Ovary (tissue), 10 donors: ENCODE measurements at places on chromosomes 16 and 17.

DNA sequence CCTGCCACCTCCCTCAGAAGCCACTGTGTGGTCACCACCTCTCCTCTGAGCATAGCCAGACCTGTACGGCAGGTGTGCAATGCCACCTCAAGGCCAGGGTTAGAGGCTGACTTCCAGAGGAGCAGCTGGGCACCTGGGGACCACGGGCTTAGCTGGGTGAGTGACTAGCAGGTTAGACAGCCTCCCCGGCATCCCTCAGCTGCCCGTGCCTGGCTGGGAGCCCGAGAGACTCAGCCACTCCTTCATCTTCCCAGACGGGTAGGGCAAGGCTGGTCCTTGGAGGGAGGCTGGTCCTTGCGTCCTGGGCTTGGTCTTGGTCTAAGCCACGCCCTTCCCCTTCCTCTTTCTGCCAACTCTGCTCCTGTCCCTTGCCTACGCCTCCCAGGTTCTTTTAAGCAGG lies 7.8 kb downstream of the CRHR1 start:
- DNase-seq, result no peak

GRCh38 chr17:46770818-46771560 lies 47.5 kb downstream of the WNT3 start:
- DNase-seq, result no peak

- DNase-seq, result no peak
Measured at GRCh38 chr16:69412287-69412686, 12.1 kb upstream of the CYB5B start.

- no peak for DNase-seq
Measured at GRCh38 chr16:31301708-31302400, 42.1 kb downstream of the ITGAM start.

GRCh38 chr16:25868106-25868505 lies 176.3 kb downstream of the HS3ST4 start:
- DNase-seq, result no peak

DNA sequence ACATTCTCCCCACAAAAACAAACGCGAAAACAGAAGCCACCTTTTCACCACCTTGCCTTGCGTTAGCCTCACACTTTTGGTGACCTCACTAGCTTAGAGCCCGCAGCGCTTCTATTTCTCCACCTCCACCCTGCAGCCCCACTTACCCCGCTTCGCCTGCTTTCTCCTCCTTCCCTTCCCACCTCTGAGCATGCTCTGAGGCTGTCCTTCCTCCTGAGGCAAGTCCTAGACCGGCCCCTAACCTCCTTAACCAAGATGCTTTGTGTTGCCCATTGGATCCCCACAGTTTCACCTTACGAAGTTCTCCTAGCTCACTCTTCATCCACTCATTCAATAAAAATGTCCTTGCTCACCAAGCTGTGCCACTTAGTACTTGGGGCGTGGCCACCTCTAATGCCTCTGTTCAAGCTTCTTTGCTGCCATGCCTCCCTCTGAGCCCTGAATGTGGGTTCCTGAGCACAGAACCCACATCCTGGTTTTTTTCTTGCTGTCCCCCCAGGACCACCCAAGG lies 1.3 kb downstream of the GNGT2 start:
- DNase-seq, result no peak

DNA sequence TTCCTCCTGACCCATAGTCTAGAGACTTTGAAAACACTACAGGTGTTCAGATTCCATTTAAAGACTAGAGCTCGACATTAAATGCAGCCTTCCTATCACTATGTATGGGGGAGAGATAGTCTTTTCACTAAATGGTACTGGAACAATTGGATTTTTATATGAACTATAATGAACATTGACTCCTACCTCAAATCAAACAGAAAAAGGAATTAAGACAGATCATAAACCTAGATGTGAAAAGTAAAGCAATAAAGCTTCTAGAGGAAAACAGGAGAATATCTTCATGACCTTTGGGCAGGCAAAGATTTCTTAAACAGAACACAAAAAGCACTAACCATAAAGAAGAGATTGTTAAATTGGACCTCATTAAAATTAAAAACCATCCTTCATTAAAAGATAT lies 18.8 kb upstream of the NOS2 start:
- no peak for DNase-seq

DNA sequence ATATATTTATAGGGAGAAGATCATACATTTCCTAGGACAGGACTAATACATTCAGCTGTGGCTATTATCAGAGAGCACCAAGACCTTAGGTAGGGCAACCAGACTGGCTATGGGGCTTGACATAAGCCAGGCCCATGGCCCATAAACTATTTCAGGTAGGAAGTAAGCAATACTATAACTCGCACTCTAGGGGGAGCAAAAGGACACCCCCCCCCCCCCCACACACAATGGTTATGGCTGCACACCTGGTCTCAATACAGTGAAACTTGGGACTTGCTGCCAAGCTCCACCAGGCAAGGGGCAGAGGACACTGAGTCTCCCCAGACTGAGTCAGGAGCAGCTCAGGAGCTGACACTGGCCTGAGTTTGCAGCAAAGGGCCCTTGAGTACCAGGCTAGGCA lies 348.9 kb upstream of the ASIC2 start:
- no peak for DNase-seq

DNA sequence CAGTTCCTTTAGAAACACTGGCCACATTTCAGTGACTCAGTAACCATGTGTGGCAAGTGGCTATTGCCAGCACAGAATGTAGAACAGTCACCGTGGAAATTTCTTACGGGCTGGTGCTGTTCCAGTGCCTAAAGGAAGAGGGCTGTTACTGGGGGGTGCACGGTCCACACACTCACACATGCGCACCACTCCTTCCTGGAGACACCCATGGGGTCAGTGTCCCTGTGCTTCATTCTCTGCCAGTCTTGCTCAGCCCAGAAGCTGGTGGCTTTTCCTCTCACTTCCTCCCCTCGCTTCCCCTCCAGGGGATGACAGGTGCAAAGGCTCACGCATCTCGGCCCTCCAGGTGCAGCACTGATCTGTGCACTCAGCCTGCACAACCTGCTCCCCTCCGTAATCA lies 115.6 kb downstream of the CCDC182 start:
- no peak for DNase-seq

DNA sequence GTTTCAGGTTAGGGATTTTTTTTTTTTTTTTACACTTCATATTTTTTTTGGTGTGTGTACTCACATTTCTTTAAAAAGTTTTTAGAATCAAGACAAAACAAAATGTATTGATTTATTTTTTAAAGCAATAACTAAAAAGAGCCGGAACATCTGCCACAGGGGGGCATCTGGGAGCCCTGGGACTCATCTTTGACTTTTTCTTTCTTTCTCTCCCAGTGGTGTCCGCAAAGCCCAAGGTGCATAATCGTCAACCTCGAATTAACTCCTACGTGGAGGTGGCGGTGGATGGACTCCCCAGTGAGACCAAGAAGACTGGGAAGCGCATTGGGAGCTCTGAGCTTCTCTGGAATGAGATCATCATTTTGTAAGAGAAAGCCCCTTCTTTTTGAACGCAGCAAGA lies 36.3 kb downstream of the WWP2 start:
- DNase-seq, result peak; percentile 43

GRCh38 chr16:78306361-78306760 lies 206.9 kb downstream of the WWOX start:
- no peak for DNase-seq

- no peak for DNase-seq
Measured at GRCh38 chr17:16033729-16034349, 34.2 kb downstream of the TTC19 start.

DNA sequence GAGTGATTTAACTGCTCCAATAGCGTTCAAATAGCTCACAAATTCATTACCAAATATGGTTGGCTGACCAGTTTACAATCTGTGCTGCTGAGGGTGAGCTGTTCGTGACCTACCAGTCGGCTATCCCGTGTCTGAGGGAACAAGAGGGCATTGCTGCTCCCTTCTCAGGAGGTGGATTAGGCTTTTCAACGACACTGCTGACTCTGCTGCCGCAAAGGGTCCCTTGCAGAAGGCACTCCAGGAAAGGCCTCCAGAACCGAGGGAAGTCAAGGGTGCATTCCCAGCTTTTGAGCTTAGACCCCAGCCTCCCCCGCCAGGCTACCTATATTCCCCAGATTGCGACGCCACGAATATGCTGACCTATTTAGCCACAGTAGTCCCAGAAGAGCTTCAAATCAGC lies 32.3 kb downstream of the GJC1 start:
- DNase-seq, result no peak

GRCh38 chr17:81578038-81578441 lies 25.9 kb upstream of the FAAP100 start:
- no peak for DNase-seq

DNA sequence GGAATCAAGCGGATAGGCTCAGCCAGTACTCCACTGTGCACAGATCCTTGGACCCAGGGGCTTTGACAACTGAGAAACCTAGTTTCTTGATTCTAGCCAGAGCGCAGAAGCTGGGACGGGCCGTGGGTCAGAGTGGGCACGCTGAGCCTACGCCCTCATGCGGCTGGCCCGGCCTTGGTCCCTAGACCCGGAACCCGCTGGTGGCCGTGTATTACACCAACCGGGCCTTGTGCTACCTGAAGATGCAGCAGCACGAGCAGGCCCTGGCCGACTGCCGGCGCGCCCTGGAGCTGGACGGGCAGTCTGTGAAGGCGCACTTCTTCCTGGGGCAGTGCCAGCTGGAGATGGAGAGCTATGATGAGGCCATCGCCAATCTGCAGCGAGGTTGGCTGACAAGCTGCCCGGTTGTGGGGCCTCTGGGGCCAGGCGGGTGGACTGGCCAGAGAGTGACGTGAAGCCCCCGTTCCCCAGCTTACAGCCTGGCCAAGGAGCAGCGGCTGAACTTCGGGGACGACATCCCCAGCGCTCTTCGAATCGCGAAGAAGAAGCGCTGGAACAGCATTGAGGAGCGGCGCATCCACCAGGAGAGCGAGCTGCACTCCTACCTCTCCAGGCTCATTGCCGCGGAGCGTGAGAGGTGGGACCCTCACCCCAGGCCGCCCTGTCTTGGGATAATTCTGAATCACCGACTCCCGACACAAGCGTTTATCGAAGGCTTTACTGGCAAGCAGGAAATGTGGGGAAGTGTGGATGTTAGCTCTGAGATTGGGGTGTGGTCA lies 946 bp downstream of the STUB1 start:
- peak; percentile 74 for DNase-seq

- peak; percentile 77 for DNase-seq
Measured at GRCh38 chr16:79599837-79600637, 500 bp downstream of the MAF start.

DNA sequence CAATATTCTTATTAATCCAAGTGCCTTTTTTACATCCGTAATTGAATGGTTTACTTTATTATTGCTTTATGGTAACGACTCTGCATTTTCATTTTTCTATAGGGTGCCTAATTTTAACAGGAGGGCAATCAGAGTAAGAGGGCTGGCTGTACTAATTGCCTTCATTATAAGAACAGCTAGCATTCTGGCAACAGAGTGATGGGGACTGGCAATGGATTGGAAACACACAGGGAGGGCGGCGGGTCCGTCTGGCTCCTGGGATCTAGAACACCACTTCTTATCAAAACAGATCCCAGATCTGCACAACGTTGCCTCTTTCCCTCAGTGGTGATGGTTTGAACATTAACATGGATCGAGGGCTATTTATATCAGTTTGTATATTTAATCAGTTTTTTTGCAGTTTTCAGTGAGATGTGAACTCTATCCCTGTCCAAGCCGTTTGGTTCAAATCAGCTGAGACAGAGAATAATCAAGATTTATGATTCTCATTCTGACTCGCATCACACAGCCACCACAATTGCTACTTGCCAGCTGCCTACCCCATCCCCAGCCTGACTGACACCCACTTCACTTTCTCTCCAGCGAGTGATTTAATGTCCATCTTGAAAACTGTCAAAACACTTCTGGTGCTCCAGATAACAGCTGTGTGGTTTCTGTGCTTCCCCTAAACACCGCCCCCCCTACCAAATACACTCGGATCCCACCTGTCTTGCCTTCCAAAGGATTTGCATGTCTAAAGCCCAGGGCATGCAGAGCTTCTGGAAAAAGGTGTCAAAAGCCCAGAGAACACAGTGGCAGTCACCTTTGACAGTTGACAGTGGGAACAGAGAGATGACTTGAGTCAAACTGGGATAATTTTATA lies 327.9 kb downstream of the HS3ST4 start:
- DNase-seq, result no peak

GRCh38 chr16:4176906-4177417 lies 60.7 kb upstream of the ADCY9 start:
- DNase-seq, result no peak

DNA sequence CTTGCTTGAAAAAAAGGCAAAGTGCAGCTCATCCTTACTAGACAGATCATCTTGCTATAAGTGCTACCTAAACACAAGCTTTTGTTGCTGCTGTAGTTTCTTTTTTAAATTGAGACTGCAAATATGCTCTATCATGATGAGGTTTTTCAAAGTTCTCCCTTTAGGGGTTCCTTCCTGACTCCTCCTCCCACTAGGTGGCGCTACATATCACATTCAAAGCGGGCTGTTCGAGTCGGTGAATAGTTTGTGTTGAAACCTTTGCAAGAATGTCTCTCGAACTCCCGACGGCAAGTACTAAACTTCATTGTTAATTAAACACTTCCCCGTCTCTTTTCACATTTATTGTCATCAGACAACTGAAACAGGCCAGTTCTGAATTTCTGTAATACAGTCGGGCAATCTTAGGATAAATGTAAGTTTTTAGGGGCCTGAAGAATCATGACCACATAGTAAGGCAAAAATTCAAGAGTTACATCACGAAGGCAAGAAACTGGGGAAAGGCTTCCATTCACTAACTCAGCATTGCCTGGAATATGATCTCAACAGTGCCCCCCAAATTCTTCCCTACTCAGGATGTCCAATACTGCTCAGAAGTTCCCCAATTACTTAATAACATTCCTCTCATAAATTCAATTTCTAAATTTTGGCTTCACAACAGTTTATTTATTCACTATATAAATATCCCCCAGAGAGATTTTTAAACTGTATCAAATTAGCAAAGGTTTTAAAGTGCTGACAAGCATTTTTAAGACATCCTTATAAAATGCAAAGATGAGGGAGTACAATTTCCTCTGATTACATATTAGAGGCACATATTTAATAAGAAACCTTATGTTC lies 6.7 kb downstream of the HS3ST3A1 start:
- DNase-seq, result peak; percentile 54

DNA sequence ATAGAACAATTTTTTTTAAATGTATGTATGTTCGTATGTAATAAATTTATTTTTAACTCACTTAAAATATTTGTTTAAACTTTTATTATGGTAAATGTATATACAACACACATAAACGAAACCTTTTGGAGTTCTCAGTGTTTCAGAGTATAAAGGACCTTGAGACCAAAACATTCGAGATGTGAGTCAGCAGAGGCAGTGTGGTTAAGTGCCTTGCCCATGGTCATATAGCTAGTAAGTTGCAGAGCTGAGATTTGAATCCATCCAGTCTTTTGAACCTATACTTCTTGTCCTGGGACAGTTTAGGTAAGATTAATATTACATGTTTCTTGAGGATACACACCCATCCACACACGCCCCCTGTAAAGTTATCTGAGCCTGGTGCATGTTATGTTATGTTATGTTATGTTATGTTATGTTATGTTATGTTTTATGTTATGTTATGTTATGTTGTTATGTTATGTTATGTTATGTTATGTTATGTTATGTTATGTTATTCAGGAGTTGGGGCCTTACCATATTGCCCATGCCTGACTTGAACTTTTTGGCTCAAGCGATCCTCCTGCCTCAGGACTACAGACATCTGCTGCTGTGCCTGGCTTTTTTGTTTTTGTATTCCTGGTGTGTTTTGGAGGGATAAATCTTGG lies 41.8 kb downstream of the TNRC6A start:
- no peak for DNase-seq

GRCh38 chr17:18877104-18877645 lies 19.2 kb downstream of the PRPSAP2 start:
- DNase-seq, result no peak

GRCh38 chr16:86595983-86596605 lies 17.7 kb downstream of the FOXL1 start:
- DNase-seq, result no peak
